ENCODE measurements at places on chromosomes 3 and 15.

GRCh38 chr3:65978116-65978515 lies 60.6 kb downstream of the MAGI1 start:
- H3K36me3 ChIP-seq = no peaks in the 10 kb centered on the region
- H3K4me1 ChIP-seq = no peaks in the 10 kb centered on the region
- H3K27me3 ChIP-seq = no peaks in the 10 kb centered on the region
- H3K4me3 ChIP-seq = no peak overlapping the region

- no peak overlapping the region for H3K27ac ChIP-seq
- H3K4me3 ChIP-seq = no peak overlapping the region
- H3K27me3 ChIP-seq = no peaks in the 10 kb centered on the region
- H3K4me1 ChIP-seq = peaks cover 8% of the 10 kb centered on the region
Measured at GRCh38 chr3:170485696-170486095, 67.0 kb downstream of the CLDN11 start.

GRCh38 chr15:38207621-38208020 lies 45.0 kb upstream of the SPRED1 start:
- 0 out of 2 replicates have a peak, but pooled peaks cover 4% of the 10 kb centered on the region for H3K4me1 ChIP-seq
- H3K4me3 ChIP-seq = no peak overlapping the region
- H3K27me3 ChIP-seq = no peaks in the 10 kb centered on the region
- H3K36me3 ChIP-seq = no peaks in the 10 kb centered on the region
- no peak for DNase-seq

GRCh38 chr15:25733036-25733855 lies 129.9 kb downstream of the ATP10A start:
- no peak for DNase-seq
- H3K27ac ChIP-seq = no peak overlapping the region
- no peaks in the 10 kb centered on the region for H3K4me1 ChIP-seq

DNA sequence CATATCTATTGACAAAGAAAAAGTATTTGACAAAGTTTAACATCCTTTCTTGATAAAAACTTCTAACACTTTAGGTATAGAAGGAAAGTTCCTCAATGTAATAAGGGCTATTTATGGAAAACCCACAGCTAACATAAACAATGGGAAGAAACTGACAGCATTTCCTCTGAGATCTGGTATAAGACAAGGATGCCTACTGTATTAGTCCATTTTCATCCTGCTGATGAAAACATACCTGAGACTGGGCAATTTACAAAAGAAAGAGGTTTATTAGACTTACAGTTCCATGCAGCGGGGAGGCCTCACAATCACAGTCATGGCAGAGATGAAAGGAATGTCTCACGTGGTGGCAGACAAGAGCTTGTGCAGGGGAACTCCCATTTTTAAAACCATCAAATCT lies 17.8 kb upstream of the CLDN1 start:
- H3K4me1 ChIP-seq = no peaks in the 10 kb centered on the region
- no peaks in the 10 kb centered on the region for H3K36me3 ChIP-seq
- no peak overlapping the region for H3K4me3 ChIP-seq
- no peaks in the 10 kb centered on the region for H3K27me3 ChIP-seq
- no peak overlapping the region for H3K27ac ChIP-seq

- H3K27me3 ChIP-seq = no peaks in the 10 kb centered on the region
- DNase-seq = no peak
- no peaks in the 10 kb centered on the region for H3K4me1 ChIP-seq
- H3K27ac ChIP-seq = no peak overlapping the region
Measured at GRCh38 chr3:78919021-78919755, 848.6 kb downstream of the ROBO1 start.

DNA sequence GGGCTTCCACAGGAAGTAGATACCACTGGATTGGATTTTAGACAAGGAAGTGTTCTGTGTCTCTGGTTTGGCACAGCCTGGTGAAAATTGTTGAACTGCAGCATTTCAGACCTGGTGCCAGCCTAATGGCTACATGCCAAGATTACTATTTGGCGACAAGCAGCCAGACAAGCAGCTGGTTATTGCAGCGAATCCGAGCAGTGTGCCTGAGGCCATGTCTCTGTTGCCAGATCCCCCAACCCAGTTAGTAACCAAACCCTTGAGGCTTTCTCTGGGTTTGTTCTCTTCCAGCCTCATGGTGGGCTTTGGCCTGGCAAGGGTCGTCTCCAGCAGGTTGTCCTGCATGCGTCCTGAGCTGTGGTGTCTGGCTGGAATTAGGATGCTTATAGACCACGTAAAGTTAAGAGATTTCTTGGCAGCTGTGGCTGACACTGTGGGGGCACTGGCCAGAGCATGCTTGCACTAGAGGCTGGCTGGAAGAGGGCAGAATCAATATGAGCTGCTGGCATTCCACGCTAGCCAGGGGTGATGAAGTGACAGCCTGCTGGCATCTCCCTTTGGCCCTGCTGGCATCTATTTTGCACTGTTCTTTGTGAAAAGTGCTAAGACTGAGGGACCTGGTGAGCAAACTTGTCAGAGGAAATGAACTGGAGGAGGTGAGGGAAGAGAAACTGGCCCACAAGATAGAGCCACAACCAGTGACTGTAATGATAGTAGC lies 172.6 kb downstream of the RBMS3 start:
- no peaks in the 10 kb centered on the region for H3K27me3 ChIP-seq
- H3K4me3 ChIP-seq = no peak overlapping the region
- no peak overlapping the region for H3K27ac ChIP-seq
- no peak for DNase-seq

GRCh38 chr15:34732430-34732829 lies 22.4 kb downstream of the GJD2 start:
- H3K4me3 ChIP-seq = no peak overlapping the region
- no peak for DNase-seq
- H3K4me1 ChIP-seq = peaks cover 8% of the 10 kb centered on the region
- H3K27me3 ChIP-seq = no peaks in the 10 kb centered on the region
- no peaks in the 10 kb centered on the region for H3K36me3 ChIP-seq

DNA sequence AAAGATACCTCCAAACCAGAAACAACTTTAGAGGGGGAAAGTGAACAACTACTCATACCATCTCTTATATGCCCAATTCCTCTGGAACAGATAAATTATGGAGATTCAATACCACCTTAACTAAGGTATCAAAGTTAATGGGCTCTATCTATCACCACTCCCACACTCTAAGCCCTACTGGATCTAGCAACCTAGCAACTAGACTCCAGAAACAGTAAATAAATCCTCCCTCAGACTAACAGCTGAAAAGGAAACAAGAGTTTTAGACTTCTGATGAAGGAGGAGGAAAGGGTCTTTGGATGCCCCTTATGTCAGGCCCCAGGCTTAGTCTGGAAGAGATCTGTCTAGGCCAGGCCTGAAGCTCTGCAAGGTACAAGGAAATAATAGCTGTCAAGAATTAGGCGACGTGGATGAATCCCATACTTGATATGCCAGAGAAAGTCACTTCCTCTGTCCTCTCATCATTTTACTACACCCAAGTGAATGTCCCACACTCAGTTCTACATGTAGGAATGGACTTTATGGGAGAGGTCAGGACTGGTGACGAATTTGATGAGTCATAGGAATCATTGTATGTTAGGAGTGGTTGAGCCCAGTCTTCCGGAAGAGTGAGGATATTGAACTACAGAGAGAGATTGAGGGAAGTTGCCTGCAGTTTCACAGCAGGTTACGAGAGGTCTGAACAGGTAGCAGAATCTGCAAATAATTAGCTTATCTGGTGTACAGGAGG lies 113.8 kb downstream of the AKAP13 start:
- H3K4me1 ChIP-seq = peaks cover 26% of the 10 kb centered on the region
- H3K4me3 ChIP-seq = no peak overlapping the region
- no peak for DNase-seq
- no peaks in the 10 kb centered on the region for H3K27me3 ChIP-seq
- no peaks in the 10 kb centered on the region for H3K36me3 ChIP-seq
- H3K27ac ChIP-seq = no peak overlapping the region
